ENCODE measurements at places on chromosomes 16 and 17. TPM values are rescaled to one million over a fixed set of nuclear protein-coding genes. Genes with fewer than 3 reads are reported as not detected.

Gene MT1H
- total RNA-seq: not detected

GRCh38 chr17:63474586-63475460 is 2.0 kb upstream of the ACE start:
- no peak for DNase-seq

Gene KRTAP4-1
- total RNA-seq: not detected

GRCh38 chr17:32227910-32228309 is 37.7 kb upstream of the RHBDL3 start:
- DNase-seq: no peak

- DNase-seq: no peak
Measured at GRCh38 chr17:16471295-16471694, 20.7 kb downstream of the LRRC75A start.

Gene CLEC18A
- 2.2 TPM for total RNA-seq

GRCh38 chr16:30184096-30184890 is 891 bp downstream of the CORO1A start:
- peak; percentile 30 for DNase-seq

- no peak for DNase-seq
Measured at GRCh38 chr16:59748531-59748930, 1014.4 kb upstream of the GOT2 start.

DNA sequence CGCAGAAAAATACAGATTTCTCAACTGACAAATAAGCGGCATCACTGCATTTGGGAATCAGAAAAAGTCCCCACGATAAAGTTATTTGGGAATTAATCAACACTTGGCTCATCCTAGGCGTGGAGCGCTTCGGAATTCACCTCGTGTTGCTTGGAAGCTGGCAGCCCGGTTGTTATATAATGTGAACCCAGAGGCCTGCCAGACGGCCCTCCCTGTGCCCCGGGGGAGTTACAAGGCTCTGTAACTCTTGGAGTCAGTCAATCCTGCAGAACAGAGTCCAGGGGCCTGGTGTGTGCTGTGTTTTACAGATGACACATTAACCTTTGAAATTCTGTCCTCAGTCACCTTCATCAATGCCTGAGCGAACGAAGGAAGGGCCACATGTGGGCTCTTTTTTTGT is 111.1 kb downstream of the PITPNC1 start:
- no peak for DNase-seq

Gene CD79B
- not detected for total RNA-seq

Gene HS3ST6
- 0.36 TPM for total RNA-seq

DNA sequence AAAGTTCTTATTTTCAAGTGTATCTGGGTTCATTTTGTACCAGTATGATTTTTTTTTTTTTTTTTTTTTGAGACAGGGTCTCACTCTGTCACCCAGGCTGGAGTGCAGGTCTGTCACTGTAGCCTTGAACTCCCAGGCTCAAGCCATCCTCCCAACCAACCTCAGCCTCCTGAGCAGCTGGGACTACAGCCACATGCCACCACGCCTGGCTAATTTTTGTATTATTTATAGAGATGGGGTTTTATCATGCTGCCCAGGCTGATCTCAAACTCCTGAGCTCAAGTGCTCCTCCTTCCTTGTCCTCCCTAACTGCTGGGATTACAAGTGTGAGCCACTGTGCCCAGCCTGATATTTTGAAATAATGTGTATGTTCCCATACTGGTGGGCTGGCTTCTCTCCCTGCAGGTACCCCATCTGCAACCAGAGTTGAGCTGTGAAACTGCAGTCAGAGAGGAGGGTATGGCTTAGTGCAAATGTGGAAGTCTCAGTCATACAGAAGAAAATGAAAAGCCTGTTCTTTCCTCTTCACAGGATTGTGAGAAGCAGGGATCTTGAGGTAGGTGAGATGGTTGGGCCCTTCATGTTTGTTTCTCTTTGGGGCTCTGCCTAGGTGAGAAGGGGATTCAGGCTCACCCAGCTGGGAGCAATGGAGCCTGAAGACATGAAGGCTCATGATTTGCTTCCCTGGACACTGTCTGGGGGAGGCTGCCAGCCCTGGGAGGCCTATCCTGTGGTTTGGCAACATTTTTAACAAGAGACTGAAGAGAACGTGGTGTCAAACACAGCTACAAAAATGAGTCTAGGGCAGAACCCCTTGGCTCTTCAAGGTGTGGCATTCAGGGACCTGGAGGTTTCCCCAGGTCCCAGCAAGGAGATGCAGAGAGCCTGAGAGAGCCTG is 41.3 kb upstream of the SIAH1 start:
- no peak for DNase-seq

Gene PPY
- not detected for total RNA-seq

Gene KRT20
- total RNA-seq: not detected

Gene ACTG1
- total RNA-seq: 4,678 TPM

DNA sequence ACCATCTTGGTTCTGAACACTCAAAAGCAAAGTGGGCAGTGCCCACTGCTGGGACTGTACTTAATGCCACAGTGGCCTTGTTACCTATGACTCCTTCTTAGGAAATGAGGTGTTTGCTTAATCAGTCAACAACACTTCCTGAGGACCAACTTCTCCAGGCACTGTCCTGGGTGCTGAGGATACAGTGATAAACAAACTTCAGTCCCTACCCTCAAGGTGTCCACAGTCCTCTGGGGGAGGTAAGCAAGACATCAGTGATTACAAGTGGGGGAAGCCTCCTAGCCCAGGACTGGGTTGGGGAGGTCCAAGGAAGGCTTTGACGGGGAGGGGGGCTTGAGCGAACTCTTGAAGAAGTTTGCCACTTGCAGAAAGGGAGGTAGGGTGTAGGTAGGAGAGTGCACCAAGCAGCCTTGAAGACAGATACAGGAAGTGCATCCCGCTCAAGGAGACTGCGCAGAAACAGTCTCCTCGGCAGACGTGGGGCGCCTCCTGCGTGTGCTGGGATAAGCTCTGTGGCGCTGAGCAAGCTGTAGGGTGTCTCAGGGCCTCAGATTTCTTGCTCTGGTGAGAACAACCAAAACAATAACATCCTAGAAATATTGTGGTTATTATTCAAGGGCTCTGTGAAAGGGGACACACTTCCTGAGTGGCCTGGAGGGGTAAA is 2.6 kb upstream of the ABCC3 start:
- no peak for DNase-seq

DNA sequence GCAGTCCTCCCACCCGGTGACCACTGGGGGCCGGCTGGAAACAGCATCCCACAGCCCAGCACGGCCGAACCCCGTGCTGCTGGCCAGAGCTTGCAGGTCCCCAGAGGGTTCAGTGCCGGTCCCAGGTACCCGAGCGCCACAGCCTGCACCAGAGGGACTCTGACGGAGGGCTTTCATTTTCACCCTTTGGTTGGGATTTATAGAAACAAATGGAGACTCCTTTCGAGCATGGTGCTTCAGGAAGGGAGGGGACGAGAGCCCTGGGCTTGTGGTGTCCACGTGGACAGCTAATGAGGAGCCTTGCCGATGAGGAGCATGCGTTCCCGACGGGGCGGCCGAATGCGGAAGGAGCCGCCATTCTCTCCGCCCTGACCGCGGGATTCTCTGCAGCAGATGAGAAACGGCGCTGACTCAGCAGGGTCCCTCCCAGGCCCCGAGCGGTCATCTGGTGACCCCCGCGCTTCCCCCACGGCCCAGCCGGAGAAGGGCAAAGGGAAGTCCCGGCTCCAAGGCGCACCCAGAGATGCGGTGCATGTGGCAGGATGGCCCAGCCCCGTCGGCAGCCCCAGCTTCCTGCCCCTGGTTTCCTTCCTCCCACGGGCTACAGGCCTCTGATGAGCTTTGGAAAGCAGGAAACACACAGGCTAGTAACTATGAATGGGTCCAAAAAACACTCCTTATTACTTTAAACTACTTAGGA is 9.8 kb downstream of the SLC38A10 start:
- DNase-seq: no peak

Gene EVI2B
- not detected for total RNA-seq

DNA sequence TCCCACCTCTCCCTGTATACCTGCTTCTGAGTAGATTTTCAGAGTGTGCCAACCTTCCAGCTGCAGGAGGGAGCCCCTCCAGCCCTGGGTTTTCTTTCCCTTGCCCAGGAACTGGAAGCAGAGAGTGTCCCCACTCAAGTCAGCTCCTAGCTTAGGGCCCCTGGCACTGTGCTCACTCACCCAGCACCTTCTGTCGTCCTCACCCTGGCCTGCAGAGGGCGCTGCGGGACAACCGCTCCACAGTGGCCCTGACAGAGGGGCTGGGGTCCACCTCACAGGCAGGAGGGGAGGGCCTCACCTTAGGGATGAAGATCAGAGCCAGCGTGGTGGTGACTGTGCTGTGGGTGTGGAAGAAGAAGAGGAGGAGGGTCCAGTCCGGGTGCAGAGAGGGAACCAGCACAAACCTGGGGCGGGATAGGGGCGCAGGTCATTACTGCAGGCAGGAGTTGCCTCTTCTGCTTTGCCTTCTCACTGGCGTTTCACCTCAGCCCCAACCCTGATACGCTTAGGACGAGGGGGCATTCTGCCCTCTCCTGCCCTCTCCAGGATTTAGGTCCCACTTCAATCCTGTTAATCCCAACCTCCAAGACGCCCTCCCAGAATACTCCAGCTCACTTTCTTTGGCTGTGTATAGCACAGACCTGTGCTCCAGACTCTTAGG is 10.0 kb downstream of the GPR179 start:
- DNase-seq: no peak

All from mesothelial cell of epicardium (in vitro differentiated cells).